ENCODE measurements at places on chromosomes 2 and 18. TPM values are rescaled to one million over a fixed set of nuclear protein-coding genes. Genes with fewer than 3 reads are reported as not detected.

APOB gene
- total RNA-seq, result under 0.01 TPM

SIX3 gene
- not detected for total RNA-seq

SCN7A gene
- 0.90 TPM for total RNA-seq

CARF gene
- total RNA-seq, result 3.1 TPM

CD8B gene
- not detected for total RNA-seq

HOXD9 gene
- not detected for total RNA-seq

TMEM247 gene
- not detected for total RNA-seq

SLC25A12 gene
- total RNA-seq, result 17.6 TPM

DNAH7 gene
- 0.36 TPM for total RNA-seq

ABCB11 gene
- total RNA-seq, result not detected

IL36B gene
- total RNA-seq, result not detected

HJURP gene
- 22.6 TPM for total RNA-seq

KLHL41 gene
- 0.28 TPM for total RNA-seq

SPHKAP gene
- not detected for total RNA-seq

TRIM43B gene
- total RNA-seq, result not detected

CRACDL gene
- total RNA-seq, result not detected

DPY30 gene
- 120 TPM for total RNA-seq

G6PC2 gene
- not detected for total RNA-seq
